ENCODE measurements at places on chromosomes 4 and X.

DNA sequence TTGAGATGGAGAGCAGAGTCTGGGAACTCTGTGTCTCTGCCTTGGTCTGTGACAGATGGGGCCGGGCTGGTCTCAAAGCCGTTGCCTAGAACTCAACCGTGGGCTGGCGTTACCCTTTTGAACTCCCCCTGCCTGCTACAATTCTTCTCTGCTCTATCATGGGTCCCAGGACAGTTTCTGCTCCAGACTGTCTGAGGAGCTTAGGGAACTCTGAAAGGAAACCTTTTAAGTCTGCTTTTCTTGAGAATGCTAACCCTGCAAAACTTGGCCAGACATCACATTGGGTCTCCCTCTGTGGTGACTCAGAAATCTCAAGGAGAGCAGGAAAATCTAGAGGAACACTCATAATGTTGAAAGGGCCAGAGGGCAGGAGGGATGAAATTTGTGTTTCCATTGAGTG lies 240.6 kb downstream of the CBR4 start:
- no peak for DNase-seq

DNA sequence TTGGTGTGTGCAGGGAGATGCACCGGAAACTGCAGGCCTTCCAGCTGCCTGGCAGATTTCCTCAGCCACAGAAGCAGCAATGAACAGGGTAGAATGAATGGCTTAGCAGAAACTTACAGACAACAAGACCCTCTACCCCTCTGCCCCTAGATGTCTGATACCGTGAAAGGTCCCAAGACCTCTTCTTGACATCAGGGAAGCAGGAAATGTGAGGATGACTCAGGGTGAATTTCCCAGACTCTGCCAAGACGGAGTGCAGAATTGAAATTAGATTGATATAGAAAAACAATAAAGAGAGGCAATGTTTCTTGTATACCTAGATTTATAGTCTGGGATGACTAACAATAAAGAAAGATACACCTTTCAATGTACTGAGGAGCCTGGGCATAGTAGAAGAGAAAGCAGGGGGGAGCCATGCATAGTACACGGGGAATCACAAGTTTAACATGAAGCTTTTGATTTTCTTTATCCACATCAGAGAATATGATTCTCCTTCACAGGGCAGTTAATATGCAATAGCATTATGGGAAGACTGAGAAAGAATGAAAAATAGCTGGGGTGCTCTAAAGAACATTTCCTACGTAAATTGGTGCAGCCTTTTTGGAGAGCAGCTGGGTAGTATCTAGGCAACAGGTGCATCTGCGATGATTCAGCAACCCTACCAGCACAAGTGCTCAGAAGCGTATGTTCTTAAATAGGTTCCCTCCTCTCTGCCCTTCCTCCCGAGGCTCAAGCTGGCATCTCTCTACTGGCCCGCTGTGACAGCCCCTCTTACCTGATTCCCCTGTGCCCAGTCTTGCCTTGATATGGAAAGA lies 18.3 kb upstream of the CXCR3 start:
- no peak for DNase-seq

- DNase-seq = no peak
Measured at GRCh38 chrX:2517055-2517454, 16.3 kb upstream of the DHRSX start.

- no peak for DNase-seq
Measured at GRCh38 chr4:148044912-148045352, 313.0 kb downstream of the ARHGAP10 start.

DNA sequence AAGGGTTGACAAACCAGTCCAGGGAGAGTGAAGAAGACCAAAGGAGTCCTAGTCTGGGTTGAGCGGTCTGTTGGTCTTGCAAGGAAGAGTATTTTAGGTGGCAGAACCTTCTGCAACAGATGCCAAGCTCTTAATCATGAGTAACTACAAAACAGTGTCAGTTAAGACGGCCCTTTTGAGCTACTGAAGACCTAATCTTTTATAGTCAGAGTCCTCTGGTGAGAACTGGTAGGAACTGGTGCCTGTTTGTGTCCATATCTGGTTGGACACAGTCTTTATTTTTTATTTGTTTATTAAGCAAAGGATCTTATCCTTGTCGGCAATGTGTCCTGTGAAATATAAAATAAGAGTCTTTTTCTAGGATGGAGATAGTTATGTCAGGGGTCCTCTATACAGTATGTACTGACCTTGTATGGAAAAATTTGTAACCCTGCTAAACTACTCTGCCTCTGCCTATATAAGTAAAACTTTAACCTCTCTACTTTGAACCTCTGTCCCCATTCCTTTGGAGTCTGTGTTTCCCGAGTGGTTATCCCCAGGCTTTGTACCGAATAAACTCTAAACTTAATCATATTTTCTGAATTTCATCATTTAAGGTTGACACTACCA lies 47.1 kb downstream of the FAM13A start:
- no peak for DNase-seq

GRCh38 chr4:23166407-23166806 lies 473.7 kb downstream of the GBA3 start:
- DNase-seq = no peak

GRCh38 chr4:150934022-150934421 lies 81.1 kb downstream of the LRBA start:
- no peak for DNase-seq

DNA sequence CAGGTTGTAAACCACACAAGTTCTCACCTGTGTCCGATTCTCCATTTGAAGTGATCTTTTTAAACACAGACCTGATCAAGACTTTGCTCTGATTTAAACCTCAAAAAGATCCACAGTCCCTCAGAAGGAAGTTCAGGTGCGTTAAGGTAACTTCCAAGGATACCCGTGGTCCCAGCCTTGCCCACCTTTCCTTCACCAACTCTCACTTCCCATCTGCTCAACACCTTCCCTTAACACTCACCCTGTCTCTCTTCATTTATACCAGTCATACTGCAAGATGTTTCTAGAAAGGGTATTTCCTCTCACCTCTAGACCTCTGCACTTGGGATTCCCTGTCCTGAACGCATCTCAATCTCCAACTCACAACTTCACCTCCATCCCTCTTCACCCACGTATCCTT lies 49.9 kb downstream of the ADGRA3 start:
- no peak for DNase-seq

- no peak for DNase-seq
Measured at GRCh38 chrX:65575022-65575421, 40.4 kb upstream of the LAS1L start.

- DNase-seq = no peak
Measured at GRCh38 chr4:129394635-129395034, 298.7 kb downstream of the C4orf33 start.

GRCh38 chr4:111464251-111465045 lies 680.8 kb upstream of the FAM241A start:
- DNase-seq = no peak

- no peak for DNase-seq
Measured at GRCh38 chr4:104625706-104626105, 131.0 kb upstream of the CXXC4 start.

GRCh38 chrX:7852166-7852565 lies 9.2 kb downstream of the VCX start:
- DNase-seq = no peak

DNA sequence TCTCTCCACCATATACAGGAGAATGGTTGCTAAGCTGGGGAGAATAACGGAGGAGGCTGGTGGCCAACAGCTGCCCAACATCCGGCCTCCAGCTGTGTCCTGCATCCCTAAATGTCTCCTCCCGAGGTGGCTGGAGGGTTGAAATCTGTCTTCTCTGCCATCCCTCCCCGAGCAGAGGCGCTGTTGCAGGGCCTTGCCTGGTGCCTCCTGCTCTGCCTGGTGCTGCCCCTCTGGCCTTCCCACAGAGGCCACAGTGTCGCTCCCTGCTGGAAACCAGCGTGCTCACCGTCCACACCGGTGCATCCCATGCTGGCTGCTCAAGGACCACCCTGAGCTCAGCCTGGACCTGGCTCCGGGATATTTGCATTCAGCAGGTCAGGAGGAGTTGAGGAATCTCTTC lies 115.2 kb downstream of the ENPP6 start:
- DNase-seq = no peak

DNA sequence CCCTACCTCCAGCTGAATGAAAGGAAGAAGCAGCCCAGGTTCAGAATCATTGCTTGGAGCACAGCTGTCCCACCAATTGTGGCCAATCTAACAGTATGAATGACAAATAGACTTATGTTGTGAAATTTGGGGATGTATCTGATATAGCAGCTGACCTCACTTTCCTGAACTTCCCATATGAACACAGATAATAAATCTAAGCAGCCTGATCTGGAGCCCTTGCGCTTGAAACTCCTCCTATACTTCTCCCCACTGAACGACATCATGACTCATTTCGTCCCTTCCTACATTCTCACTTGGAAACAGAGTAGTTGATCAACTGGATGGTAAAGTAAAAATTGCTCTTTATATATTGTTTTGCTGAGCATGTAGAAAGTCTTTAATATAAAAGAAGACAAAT lies 24.2 kb upstream of the AMELX start:
- no peak for DNase-seq

DNA sequence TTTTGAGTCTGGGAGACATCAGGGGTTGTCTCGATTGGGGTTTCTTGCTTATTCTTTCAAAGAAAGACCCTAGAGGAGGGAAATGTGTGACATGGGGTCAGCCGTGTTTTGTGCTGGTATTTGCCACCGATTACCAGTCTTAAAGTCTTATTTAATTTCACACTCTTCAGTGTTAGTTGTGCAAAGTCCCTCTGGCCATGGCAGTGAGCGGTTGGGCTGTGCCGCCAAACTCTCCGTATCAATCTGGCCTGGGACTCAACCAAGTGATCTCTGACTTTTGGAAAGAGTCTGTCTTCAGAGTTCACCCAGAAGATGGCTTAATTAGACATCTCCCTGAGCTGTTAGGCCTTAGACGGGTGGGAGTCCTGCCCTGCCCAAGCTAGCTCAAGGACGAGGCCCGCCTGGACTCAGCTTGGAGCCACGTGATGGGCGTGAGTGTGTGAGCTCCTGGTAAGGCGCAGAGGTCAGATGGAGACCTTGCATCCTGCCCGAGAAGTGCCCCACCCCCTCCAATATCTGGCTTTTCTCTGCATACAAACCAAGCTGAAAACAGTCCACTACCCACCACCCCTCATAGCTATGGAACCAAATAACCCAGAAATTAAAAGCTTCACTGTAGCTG lies 3.8 kb upstream of the PITX2 start:
- no peak for DNase-seq

GRCh38 chr4:73668782-73669201 lies 48.6 kb upstream of the RASSF6 start:
- no peak for DNase-seq

DNA sequence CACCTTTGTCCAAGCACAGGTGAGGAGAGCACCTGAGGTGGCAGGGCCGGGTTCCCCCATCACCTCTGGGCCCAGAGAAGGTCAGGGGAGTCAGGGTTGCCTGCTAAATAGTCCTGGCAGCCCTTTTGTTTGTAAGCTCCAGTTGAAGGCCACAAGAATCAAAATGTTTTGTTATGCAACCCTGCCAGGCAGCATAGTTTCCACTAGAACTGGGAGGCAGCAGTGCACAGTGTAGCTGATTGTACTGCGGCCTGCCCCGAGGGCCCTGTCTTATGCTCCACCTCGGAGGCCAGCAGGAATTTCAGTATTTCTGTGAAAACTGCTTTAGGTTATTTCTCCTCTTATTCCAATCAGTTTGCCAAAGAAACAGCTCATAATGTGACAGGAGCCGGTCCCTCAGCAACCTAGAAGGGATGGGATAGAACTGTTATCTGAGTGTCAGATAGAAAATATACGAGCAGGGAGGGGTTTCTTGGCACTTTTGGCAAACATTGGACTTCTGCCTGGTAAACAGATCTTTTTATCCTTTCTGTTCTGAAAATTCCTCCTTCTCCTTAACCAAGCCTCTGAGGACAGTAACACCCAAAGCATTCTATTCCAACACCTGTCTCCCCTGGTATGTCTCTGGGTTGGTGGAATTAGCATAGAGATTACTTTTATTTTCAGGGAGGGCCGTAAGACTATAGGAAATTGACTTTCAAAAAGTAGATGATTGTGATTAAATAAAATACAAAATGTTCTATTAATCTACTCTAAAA lies 93.6 kb downstream of the LNX1 start:
- no peak for DNase-seq

GRCh38 chr4:155762334-155762733 lies 3.5 kb downstream of the GUCY1B1 start:
- DNase-seq = no peak

DNA sequence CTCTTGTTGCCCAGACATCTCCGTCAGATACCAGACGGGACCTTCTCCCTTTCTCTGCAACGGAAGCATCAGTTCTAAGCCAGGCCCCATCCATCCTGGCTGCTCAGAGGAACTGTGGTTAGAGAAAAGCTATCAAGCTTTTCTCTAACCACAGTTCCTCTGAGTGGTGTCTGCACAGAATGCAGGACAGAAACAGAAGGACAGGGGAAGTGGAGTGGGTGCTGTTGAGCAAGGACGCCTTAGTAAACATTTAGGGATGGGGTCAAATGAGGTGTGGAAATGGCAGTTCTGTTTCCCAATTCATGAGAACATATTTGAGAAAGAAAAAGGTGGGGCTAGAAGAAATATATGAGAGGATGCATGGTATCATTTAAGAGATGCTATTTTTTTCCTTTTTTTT lies 283.8 kb downstream of the CRLF2 start:
- DNase-seq = no peak

DNA sequence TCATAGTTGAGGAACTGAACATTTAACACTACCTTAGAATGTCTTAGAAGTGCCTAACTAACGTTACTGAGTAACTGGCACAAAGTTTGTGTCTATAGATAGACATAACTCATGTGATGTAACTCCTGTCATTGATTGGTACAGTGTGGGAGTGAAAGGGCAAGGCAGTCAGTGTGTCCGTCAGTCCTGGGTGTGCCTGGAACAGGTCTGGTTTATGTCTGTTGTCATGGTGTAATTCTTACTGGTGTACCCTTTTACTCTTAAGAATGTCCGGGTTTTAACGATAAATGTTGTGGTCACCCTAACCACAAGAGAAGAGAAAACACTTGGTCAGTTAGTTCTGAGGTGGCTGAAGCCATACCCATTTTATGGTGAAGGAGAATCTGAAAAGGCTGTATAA lies 93.1 kb upstream of the ESX1 start:
- no peak for DNase-seq

GRCh38 chr4:153169776-153170175 lies 34.5 kb upstream of the TRIM2 start:
- DNase-seq = no peak

- no peak for DNase-seq
Measured at GRCh38 chr4:107888237-107888636, 43.1 kb upstream of the CYP2U1 start.

- no peak for DNase-seq
Measured at GRCh38 chr4:69610484-69610883, 29.0 kb downstream of the UGT2A2 start.

DNA sequence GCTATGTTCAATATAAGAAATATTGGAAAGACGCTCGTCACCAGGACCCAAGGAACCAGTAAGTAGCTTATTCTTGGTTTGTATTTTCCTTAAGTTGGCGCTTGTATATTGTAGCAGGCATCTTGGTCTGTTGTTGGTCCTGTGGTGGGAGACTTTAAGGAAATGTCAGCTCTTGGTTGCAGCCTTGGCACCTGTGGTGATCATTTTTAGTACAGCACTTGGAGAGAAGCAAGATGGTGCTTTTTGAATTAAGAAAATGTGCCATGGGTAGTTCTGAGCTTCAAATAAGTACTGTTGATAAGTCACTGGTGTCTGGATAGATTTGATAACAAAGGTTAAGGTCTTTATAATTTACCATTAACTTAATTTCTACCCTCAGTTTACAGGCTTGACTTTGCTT lies 1.1 kb downstream of the RPS3A start:
- no peak for DNase-seq

All from stimulated activated CD4-positive, alpha-beta T cell treated with anti-CD3 and anti-CD28 coated beads, TNF-alpha, amount 100 ng/mL, for 1 hour (primary cell).